ENCODE measurements at places on chromosomes 11 and 22.

- DNase-seq: no peak
These were observed 8.2 kb upstream of the PRRG4 start for GRCh38 chr11:32821517-32821916.

DNA sequence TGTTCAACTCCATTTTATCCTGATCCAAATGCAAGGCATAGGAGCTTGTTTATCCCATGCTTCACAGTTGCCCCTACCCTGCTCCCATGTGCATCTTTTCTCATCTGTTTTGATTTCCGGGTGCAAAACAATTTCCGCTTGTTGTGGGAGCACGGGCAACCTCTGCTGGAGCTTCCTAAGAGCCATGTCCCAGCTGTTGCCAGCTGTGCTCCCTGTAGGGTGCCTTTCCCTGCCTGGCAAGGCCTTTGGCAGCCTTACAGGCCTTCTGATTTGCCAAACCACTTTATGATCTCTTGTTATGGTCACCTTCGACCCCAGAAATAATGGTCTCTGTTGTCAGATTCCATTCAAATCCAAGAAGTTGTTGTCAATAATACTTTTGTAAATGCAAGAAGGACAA, 1038.5 kb downstream of the OPCML start:
- no peak for DNase-seq

- DNase-seq: no peak
These were observed 131.2 kb downstream of the TTC17 start for GRCh38 chr11:43489869-43490465.

- DNase-seq: no peak
These were observed 19.1 kb upstream of the KCNJ11 start for GRCh38 chr11:17407575-17407974.

GRCh38 chr11:118605116-118605867, 2.1 kb upstream of the PHLDB1 start:
- DNase-seq: no peak

DNA sequence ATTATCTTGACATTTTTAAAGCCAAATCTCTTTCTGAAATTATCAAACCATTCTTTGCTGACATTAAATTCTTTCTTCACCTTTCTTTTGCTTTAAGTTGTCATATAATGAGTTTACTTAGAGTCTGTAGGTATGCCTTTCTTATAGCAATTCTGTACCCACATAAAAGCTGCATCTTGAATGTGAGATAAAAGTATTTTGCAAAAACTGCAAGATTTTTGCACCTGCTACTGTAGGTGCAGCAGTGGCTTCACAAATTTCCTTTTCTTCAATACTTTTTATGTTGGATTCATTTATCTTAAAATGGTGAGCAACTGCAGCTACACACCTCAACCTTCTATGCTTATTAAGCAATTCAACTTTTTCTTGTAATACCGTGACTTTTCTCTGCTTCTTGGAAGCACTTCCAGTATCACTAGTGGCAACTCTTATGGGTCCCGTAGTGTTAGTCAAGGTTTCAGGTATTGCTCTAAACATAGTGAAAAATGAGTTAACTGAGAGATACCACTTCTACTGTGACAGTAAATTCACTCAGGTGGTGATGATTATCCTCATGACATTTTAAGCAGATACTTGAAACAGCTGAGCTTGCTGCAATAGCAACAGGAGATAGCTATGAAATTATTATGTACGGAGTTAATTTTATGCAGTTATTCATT, 18.8 kb downstream of the ZFP91 start:
- DNase-seq: no peak

- DNase-seq: no peak
These were observed 1.9 kb upstream of the IFITM10 start for GRCh38 chr11:1751999-1752906.

DNA sequence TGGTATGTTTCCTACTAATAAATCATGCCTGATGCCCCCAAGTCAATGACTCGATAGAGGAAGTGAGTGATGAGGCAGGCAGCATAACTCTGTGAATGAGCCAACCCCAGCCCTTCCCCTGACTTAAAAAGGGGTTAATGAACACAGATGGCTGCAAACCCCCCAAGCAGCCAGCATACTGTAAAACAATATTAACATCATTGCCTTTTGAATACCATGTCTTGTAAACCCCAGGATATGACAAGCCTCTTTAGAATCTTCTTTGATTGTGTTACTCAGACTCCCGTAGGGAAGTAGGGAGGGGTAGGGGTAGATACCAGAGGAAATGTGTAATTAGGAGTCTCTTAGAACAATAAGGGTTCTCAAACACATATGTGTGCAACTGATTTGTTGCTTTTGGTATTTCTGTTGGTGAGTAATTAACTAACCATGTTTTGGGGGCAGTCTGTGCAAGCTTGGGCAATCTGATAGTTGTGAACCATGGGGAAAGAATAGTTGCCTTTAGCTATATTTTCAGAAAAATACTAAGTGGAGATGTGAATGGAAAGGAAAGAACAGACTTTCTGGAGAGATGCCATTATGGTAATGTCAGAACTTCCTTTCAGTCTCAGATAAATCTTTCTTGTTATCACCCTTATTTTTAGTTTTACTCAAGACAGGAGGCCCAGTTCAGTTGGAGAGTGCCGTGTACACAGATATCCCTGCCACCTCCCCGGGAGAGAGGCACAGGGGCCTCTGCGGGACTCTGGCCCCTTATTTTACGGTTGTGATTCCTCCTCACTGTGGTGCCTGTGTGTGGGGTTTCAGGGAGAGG, 701.8 kb downstream of the NTM start:
- DNase-seq: no peak

GRCh38 chr22:49676230-49676629, 151.4 kb downstream of the BRD1 start:
- no peak for DNase-seq

DNA sequence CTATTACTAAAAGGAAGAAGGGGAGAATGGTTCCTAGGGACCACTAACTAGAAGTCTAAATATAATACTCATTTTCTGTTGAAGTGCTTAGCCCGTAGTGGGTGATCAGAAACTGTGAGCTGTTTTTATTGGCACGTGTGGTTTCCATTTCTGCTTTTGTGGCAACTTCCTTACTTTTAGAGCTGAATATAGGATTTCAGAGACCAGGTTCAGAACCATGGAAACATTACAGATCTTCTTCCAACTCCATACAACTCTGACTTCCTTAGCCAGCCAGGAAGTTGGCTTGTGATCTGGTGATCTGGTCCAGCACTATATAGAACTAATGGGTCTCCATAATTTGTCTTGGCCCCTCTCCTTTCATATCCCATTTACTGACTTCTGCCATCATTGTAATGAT, 2.6 kb upstream of the ME3 start:
- no peak for DNase-seq

- no peak for DNase-seq
These were observed 76.8 kb downstream of the MPPED2 start for GRCh38 chr11:30509364-30509763.

GRCh38 chr11:57647372-57647771, 2.3 kb downstream of the YPEL4 start:
- no peak for DNase-seq

DNA sequence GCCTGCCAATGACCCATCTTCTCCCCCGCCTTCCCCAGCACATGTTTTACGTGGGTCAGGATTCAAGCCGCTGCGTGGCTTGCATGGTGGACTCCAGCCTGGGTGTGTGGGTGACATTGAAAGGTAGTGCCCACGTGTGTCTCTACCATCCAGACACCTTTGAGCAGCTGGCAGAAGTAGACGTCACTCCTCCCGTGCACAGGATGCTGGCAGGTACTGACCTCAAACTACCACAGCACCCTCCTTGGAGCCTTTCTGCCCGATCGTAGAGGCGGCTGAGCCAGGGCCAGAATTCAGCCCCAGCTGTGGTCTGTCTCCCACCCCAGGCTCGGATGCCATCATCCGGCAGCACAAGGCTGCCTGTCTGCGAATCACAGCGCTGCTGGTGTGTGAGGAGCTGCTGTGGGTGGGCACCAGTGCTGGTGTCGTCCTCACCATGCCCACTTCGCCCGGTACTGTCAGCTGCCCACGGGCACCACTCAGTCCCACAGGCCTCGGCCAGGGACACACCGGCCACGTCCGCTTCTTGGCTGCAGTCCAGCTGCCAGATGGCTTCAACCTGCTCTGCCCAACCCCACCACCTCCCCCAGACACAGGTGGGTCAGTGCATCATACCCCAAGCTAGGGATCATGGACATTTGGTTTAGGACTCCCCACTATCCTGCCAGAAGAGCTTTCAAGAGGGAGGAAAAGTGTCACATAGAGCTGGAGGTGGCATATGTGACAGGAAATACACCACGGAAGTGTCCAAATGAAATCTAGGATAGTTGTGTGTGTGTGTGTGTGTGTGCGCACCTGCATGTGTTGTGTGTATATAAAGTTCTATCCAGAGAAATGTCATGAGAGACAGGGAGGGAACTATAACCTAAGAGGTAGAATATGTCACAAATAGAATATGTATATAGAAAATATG, 10.6 kb upstream of the RELT start:
- no peak for DNase-seq

DNA sequence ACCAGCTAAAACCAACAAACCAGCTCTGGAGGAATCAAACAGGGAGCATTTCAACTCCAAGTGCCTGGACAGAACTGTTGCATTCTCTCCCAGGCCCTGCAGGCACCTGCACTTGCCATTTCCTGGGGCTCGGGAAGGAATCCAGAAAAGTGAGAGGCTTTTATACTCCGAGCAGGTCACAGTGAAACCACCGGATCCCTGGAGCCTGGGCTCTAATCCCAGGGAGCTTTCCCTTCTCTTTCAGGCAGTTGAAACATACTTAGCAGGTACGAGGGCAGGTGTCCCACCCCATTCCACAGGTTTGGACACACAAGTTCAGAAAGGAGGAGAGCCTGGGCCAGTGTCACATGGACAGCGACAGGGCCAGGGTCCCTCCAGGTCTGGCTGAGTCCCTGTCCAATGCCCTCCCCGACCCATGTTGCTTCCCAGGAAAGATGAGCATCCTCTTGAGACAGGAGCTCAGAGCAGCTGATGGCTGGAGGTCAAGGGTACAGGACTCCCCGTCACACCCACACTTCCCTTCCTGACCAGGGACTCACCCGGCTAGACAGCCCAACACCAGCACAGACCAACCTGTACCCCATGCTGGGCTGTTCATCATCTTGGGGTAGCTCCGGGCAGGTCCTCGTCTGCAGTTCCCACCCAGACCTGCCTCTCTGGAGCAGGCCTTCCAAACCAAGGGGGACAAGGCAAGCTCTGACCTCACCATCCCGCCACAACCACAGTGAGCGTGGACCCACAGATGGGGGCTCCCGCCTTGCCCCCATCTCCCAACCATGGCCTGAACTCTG, 49.9 kb upstream of the CD5 start:
- DNase-seq: no peak

DNA sequence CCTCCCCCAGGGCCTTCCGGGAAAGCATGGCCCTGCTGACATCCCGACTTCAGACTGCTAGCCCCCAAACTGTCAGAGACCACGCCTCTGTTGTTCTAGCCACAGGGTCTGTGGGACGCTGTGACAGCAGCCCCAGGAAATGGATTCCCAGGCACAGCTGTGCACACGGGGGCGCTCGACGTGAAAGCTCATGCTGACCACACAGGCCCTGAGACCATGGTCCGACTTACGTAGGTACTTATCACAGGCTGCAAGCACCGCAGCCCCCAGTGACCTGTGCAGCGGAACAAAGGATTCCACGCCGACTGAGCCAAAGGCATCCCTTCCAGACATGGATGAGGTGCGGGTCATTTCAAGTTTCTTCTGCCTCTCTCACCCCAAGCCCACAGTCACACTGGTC, 150.6 kb downstream of the CTTN start:
- DNase-seq: no peak

- no peak for DNase-seq
These were observed 56.8 kb downstream of the GUCY1A2 start for GRCh38 chr11:106961518-106961917.

GRCh38 chr22:30615543-30615954, 8.6 kb downstream of the TCN2 start:
- no peak for DNase-seq

DNA sequence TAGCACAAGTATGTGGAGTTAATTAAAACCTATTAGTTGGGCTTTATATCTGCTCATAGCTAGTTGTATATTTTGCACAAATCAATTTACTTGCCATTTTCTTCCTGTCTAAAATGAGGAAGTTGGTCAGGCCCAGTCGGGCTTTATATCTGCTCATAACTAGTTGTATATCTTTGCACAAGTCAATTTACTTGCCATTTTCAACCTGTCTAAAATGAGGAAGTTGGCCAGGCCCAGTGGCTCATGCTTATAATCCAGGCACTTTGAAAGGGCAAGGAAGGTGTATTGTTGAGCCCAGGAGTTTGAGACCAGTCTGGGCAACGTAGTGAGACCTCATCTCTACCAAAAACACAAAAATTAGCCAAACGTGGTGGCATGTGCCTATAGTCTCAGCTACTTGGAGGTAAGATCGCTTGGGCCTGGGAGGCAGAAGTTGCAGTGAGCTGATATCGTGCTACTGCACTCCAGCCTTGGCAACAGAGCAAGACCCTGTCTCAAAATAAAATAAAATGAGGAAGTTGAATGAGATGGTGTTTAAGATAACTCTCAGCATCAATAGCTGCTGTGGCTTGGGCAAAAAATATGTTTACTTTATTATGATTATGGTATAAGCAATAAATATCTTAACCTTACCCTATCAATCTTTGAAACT, 1558.6 kb upstream of the RAG2 start:
- DNase-seq: no peak

DNA sequence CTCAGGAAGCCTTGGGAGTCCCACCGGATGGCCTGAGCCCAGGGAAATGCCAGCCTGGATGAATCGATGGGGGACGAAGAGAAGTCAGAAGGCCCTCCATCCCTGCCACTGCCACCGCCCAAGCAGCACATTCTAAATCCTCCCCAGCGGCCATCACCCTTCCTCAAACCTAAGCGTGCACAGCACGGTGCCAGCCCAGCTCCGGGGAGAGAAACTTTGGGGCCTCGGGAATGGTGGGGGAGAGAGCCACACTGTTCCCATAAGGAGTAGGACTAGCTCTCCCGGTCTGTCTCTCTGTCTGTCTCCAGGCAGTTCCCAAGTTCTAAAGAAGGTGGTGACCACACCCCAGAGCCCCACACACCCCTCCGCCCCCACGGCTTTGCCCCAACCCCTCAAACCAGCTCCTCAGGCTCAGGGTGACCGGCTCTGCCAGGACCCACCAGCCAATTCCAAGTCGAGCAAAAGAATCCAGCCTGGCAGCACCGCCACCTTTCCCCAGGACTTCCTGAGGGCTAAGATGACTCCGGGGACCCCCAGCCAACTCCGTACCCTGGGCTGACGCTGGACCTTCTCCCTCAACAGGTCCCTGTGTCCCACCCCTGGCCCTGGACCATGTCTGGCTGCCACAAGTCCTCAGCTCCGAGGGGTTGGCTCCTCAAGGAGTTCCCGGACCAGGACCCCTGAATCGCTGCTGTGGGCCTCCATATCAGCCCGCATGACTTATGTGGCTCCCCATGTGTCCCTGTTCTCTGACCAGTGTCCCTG, 2.7 kb downstream of the AHNAK start:
- DNase-seq: no peak
